Endothelial cell of umbilical vein (primary cell): ENCODE measurements at places on chromosomes 2 and 18.

- DNase-seq, result no peak
Observed at GRCh38 chr18:26301681-26302080, 75.4 kb downstream of the TAF4B start.

DNA sequence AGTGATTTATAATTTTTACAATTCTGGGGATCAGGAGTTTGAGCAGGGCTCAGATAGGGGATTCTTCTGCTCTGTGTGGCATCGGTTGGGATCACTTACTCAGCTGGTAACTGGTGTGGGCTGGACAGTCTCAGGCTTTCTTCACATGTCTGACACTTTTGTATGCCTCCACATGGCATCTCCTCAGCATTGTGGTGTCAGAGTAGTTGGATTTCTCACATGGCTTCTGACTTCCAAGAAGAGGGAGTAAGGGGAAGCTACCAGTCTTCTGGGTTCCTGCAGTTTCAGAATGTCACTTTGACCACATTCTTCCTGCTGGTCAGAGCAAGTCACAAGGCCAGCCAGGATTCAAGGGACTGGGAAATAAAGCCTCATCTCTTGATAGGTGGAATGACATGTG, 55.6 kb downstream of the NCOA1 start:
- no peak for DNase-seq

GRCh38 chr18:45464619-45465018, 150.7 kb upstream of the SLC14A2 start:
- DNase-seq, result no peak

DNA sequence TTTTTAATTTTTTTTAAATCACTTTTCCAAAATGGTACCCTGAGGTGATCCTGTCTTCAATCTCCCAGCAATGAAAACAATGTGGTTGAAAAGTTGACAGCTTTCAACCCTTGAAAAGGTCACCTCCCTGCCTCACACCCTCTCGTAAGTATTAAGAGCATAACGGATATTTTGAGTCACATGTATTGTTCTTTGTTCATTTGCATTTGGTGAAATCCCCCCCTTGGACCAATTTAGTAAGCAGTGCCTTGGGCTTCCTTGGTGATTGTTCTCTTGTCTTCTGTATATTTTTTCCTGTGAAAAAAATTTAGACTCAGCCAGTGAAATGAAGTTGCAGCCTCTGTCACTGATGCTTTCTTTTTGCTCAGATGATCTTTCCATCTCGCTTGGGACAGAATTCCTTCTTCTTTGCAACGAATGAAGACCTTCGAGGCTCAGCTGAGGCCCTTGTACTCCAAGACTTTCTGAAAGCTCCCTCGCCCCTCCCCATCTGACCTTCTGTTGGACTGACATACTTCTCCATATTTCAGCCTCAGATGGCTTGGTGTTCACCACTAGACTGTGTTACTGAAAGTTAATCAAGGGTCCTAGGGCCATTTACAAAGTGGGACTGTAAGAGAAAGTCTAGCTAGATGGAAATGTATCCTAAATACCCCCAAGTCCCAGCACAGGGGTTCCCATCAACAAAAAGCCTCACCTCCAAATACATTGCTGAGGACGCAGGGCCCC, 158.4 kb downstream of the BCL2 start:
- no peak for DNase-seq
